ENCODE measurements at places on chromosomes 5 and 9.

- DNase-seq, result no peak
These were observed 2.1 kb downstream of the CFAP77 start for GRCh38 chr9:132412089-132412488.

DNA sequence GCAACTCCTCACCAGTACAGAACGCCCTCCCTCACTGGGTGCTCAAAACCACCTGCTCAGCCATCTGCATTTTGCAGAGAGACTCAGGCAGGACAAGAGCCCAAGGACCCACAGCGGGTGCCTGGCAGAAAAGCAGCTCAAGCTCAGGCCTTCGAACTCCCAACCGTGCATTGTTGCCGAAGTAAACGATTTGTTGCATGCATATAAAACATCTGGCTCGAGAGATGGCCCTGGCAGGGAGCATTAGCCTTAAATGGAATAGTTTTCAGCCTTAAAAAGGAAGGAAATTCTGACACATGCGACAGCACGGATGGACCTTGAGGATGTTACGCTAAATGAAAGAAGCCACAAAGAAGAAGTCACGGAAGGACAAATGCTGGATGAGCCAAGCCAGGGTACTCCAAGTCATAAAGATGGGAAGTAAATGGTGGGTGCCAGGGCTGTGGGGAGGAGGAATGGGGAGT lies 160.4 kb upstream of the PHYKPL start:
- no peak for DNase-seq

- DNase-seq, result no peak
These were observed 483.0 kb downstream of the SEMA5A start for GRCh38 chr5:9062873-9063272.

- no peak for DNase-seq
These were observed 262.9 kb upstream of the PTPRD start for GRCh38 chr9:10875752-10876151.

GRCh38 chr5:77012601-77013000 lies 17.6 kb upstream of the AGGF1 start:
- no peak for DNase-seq

DNA sequence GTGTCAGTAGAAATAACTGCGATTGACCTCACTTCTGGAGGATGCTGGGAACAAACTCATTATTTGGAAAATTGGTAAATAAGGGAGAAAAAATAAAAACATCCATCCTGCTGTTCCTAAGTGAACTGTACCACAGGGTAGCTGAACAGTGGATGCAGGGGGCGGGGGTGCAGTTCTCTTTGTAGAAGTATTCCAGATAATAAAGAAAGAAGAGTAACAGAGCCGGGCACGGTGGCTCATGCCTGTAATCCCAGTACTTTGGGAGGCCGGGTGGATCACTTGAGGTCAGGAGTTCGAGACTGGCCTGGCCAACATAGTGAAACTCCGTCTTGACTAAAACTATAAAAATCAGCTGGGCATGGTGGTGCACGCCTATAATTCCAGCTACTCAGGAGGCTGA lies 132.1 kb downstream of the COL23A1 start:
- DNase-seq, result no peak

- no peak for DNase-seq
These were observed 88.7 kb downstream of the ANKRD33B start for GRCh38 chr5:10652606-10653005.

GRCh38 chr5:39526914-39527477 lies 102.2 kb upstream of the DAB2 start:
- DNase-seq, result no peak

DNA sequence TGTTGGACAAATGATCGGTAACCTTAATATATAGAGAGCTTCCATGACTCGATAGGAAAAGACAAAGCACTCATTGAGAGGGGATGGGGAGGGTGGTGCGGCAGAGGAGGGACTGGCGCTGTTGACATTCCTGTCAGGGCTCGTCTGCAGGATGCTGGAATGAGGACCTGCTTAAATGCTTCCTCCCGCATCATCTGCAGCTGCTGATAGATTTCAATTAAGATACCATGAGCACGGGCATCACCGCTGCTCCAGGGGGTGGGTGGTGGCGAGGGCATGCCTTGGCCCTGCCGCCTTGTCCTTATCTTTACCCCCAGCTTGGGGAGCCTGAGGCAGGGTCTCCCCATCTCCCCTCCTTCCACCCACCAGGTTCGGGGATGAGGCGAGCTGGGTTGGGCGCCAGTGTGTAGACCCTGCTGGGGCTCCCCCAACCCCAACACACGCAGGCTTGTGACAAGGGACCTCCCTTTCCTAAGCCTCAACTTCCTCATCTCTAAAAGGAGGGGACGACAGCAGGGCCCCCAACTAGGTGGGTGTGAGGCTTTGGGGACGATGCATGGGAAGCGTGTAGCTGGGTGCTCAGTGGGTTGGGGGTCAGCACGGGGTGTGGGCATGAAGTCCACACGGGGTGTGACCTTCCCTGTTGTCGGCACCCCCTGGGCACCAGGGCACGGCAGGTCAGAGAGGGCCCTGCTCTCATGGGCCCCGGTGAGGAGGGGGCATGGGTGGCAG lies 11.7 kb upstream of the QRFP start:
- no peak for DNase-seq

GRCh38 chr9:114084282-114085073 lies 6.4 kb upstream of the AMBP start:
- no peak for DNase-seq

- DNase-seq, result no peak
These were observed 225.8 kb upstream of the DAPK1 start for GRCh38 chr9:87271696-87272477.

DNA sequence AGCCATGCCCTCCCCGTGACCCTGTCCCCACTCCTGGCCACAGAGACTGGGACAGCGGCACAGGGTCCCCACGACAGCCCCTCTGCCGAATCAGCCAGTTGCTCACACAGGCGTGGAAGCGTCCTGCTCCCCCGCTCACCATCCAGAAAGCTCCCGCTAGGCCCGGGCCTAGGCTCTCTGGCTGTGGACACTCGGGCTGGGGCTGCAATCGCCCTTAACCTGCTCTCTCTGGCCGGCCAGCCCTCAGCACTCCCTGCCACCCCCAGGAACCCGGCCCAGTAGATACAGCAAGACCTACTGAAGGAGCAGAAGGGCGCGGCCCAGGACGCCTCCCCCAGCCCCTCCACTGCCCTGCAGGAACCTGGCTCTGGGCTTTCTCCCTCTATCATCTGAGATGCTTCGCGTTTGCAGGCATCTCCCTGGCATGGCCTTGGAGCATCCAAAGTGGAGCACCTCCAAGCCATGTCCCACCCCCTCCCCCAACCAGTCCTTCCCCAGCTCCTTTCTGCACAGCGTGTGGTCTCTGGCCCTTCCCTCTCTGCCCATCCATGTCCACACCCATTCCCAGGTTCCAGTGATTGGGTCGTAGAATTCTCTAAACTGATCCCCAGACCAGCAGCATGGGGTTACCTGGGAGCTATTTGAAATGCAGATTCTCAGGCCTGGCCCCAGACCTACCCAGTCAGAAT lies 113.7 kb upstream of the LMX1B start:
- no peak for DNase-seq

- DNase-seq, result no peak
These were observed 38.0 kb downstream of the RASGEF1C start for GRCh38 chr5:180170810-180171567.

GRCh38 chr9:35000535-35001284 lies 11.2 kb downstream of the DNAJB5 start:
- DNase-seq, result no peak

- no peak for DNase-seq
These were observed 367.4 kb downstream of the PSAT1 start for GRCh38 chr9:78664370-78664769.

GRCh38 chr5:66675406-66675805 lies 79.2 kb downstream of the MAST4 start:
- no peak for DNase-seq

DNA sequence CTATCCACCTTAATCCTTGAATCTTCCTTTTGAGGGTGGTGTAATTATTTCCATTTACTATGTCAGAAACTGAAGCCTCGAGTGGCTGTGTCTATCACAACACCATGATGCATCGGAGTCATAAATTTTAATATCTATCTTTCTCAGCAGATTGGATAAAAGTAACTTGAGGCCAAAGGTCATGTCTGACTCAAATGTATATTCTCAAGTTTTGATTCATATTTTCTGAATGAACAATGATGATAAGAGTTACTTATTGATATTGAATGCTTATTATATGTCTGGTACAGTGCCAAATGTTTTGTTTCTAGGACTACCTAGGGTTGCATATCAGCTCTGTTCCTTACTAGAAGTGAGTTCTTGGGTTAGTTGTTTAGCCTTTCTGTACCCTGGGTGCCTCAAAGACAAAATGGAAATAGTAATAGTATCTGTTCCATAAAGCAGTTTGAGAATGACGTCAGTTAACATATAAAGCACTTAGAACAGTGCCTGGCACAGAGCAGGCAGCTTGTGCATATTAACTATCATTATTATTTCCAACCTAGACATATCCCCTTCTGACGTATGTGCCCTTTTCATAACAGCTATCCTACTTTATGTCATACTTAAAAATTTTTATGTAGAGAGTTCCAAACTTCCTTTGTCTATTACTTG lies 42.6 kb downstream of the PRDM6 start:
- no peak for DNase-seq

DNA sequence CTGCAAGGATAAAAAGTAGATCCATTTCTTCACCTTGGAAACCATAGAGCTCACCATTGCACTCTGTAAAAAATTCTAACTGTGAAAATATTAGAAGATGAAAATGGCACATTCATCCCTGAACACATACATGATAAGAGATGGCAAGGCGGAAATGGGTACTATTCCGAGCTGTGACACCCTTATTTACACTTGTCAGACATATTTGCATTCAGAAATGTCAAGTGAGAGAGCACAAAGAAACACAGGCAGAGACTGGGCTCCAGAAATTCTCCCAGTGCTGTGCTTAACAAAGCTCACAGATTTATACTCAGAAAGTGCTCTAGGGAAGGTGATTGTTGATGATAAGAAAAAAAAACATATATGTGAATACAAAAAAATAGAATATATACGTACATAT lies 170.3 kb upstream of the PUM3 start:
- DNase-seq, result no peak

GRCh38 chr5:137264573-137264972 lies 234.6 kb downstream of the SPOCK1 start:
- no peak for DNase-seq

- no peak for DNase-seq
These were observed 183.7 kb downstream of the ZNF462 start for GRCh38 chr9:107046692-107047091.

DNA sequence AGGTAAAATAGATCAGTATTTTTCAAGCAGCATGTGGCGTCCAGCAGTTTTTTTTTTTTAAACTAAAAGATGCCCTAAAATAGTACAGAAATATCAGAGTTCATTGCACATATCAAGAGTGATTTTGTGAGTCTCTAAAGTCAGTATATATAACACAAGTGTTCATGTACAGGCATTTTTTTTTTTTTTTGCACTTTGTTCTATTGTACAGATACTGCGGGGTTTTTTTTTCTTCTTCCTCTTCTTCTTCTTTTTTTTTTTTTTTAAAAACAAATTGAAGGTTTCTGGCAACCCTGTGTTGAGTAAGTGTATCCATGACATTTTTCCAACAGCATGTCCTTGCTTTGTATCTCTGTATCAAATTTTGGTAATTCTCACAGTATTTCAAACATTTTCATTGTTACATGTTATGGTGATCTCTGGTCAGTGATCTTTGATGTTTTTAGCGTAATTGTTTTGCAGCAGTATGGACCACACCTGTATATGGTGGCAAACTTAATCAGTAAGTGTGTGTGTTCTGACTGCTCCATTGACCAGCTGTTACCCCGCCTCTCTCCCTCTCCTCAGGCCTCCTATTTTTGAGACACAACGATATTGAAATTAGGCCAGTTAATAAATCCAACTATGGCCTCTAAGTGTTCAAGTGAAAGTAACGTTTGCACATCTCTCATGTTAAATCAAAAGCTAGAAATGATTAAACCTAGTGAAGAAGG lies 76.8 kb downstream of the TRIO start:
- DNase-seq, result no peak

GRCh38 chr5:158451203-158451992 lies 592.5 kb upstream of the CLINT1 start:
- DNase-seq, result no peak

DNA sequence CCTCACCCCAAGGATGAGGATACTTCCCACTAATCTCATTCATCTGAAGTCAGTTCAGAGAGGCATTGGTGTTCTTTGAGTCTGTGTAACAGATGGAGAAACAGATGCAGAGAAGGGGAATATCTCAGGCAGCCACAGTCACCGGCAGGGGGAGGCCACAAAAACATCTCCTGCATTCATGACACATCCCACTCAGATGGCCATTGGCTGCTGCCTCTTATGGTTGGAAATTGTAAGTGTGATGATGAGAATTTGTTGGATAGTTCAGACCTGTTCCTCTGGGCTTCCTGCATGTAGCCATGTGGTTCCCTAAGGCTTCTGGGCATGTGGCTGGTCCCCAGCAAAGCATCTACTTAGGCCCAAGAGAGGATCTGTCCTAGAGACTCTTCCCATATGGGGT lies 45.9 kb upstream of the GABRP start:
- DNase-seq, result no peak

- no peak for DNase-seq
These were observed 400.5 kb downstream of the SPOCK1 start for GRCh38 chr5:137098663-137099062.

GRCh38 chr9:126240835-126241234 lies 85.8 kb upstream of the MVB12B start:
- no peak for DNase-seq

DNA sequence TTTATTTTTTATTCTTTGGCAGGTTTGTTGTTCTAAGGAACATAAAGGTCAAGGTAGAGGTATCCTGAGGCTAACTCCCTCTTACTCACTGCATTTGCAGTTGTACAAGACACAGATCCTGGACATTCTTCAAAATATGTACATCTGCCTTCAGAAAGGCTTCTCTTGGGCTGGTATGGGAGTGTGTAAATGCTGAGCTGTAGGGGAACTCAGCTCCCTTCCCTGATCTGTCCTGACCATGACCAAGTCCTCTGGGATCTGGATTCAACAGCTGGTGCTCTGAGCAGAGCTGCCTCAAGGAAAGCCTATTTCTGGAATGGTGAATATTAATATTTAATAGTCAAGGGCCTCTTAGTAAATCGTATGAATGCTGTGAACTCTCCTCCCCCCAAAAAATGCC lies 117.4 kb downstream of the PRKACG start:
- no peak for DNase-seq

- DNase-seq, result no peak
These were observed 18.7 kb downstream of the IFT74 start for GRCh38 chr9:26974927-26975326.
